ENCODE measurements at places on chromosomes 12 and 14.

DNA sequence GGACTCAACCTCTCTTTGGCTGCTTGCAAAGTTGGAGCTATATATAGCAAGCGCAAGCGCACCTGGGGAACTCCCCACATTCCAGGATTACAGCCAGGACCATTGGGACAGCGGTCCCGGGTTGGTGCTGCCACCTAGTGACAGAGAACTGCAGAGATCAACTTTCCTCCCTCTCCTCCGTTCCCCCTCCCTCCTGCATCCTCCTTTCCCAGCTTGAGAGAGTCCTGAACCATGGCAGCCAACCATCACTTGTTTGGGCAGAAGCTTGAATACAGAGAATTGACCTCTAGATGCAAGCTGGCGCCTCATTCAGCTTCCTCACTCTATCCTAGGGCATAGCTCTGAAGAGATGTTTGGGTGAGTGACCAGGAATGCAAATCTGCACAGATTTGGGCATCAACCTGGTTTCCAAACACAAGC, 17.4 kb upstream of the FLVCR2 start:
- peak; percentile 68 for DNase-seq

DNA sequence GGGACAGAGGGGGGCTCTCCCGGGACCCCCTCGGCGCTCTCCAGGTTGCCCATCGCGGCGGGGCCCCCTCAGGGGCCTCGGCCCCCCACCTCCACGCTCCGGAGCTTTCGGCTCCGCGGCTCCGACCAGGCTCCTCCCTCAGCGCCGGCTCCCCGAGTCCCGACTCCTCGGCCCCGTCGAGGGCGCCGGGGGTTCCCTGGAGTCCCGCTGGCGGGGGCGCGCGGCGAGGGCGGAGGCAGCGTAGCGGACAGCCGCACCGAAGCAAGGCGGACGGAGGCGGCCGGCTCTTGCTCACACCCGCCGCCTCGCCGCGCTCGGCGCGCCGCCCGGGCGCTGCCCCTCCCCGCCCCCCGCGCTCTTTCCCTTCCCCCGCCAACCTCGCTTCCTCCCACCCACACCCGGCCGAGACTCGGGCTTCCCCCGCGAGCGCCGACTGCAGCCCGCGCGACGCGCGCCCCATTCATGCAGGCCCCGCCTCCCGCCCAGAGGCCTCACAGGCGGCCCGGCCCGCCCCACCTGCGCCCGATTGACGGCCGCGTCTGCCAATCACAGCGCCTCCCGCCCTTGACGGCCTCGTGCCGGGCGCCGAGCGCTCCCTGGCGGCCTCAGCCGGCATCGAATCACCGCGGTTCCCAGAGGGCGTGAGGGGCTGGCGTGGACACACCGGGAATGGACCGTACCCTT, at the start of gene FMNL3:
Gene FMNL3, minus strand, starts transcription at position 278 of the 684 bp plus-strand sequence. Its CDS starts 225 bp downstream, at position 53.
- peak; percentile 94 for DNase-seq

DNA sequence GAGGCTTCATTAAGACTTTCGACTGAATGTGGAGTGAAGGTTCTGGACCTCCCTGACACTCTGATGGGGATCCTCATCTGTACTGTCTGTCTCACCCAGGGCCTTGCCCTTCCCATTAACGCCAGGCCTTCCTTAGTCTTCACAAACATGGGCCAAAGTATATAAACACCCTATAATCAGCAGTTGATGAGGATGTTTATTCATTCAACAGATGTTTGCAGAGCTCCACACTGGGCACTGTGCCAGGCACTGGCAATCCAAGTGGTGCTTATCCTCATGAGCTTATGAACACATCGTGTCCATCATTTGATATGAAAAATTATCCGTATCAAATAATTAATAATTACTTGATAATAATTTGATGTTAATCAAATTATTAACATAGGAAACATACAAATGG, 454.4 kb downstream of the FUT8 start:
- no peak for DNase-seq

GRCh38 chr14:102517392-102518062, 8.0 kb upstream of the ANKRD9 start:
- DNase-seq = no peak

DNA sequence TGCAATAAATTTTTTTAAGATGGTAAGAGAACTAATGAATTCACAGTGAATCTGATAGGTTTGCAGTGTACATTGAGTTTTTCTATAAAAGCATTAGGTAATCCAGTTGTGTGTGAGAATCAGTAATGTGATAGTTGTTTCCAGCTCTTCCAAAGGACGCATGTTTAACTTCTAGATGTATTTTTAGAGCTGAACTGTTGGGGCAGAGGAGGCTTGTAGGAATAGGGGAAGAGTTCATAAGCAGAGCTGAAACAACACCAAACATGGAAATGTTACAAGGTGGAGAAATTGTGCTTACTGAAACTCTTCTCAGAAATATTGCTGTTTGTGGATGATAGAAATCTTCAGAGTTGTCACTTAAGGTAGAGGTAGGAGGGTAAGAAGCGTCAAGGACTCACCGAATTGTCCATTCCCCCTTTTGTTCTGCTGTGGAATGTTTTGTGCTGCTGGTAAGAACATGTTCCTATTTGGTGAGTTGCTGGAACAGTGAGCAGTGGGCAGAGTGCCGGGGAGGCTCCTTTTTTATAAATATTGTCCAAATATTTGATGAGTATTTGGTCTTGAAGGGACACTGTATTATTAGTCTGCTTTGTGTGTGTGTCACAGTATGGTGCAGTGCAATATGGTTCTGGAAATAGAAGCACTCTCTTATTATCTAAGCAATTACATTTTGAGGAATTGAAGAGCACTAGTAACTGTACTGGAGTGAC, 76.7 kb downstream of the ANO6 start:
- DNase-seq = peak; percentile 80

DNA sequence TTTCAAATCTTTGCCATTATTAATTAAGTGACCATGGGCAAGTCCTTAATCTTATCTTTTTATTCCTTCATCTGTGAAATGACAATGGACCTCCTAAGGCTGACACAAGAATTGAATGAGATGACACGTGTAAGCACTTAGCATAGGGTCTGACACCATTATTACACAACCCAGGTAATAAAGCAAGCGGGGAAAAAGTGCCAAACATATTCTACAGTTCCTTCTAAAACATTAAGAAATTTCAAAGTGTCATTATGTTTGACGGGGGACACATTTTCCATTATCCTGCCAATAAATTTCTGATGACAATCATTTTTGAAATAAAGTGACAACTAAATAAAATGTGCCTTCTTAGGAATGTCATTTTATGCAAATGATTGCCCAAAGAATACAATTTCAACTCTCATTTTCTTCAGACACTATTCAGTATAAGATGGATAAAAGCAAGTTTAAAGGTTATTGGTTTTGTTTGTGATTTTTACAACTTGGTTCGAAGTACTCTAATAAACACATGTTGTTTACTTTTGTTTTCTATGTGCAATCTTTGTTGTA, 3.0 kb downstream of the ANKS1B start:
- DNase-seq = no peak

- no peak for DNase-seq
Measured at GRCh38 chr12:27123642-27124041, 41.3 kb upstream of the C12orf71 start.

- DNase-seq = no peak
Measured at GRCh38 chr12:3988519-3989217, 115.5 kb upstream of the PARP11 start.
